Gastrocnemius medialis (tissue), 4 donors: ENCODE measurements at places on chromosomes 12 and 14. TPM values are rescaled to one million over a fixed set of nuclear protein-coding genes. Genes with fewer than 3 reads are reported as not detected.

Gene RNASE1
- 198 TPM for total RNA-seq

GRCh38 chr14:73739174-73739898 is 25.2 kb upstream of the PNMA1 start:
- H3K27ac ChIP-seq = peak overlapping the region; percentile 79
- H3K27me3 ChIP-seq = no peaks in the 10 kb centered on the region
- H3K4me1 ChIP-seq = peaks cover 61% of the 10 kb centered on the region
- no peak overlapping the region for H3K4me3 ChIP-seq
- no peaks in the 10 kb centered on the region for H3K36me3 ChIP-seq
- no peak for DNase-seq

DNA sequence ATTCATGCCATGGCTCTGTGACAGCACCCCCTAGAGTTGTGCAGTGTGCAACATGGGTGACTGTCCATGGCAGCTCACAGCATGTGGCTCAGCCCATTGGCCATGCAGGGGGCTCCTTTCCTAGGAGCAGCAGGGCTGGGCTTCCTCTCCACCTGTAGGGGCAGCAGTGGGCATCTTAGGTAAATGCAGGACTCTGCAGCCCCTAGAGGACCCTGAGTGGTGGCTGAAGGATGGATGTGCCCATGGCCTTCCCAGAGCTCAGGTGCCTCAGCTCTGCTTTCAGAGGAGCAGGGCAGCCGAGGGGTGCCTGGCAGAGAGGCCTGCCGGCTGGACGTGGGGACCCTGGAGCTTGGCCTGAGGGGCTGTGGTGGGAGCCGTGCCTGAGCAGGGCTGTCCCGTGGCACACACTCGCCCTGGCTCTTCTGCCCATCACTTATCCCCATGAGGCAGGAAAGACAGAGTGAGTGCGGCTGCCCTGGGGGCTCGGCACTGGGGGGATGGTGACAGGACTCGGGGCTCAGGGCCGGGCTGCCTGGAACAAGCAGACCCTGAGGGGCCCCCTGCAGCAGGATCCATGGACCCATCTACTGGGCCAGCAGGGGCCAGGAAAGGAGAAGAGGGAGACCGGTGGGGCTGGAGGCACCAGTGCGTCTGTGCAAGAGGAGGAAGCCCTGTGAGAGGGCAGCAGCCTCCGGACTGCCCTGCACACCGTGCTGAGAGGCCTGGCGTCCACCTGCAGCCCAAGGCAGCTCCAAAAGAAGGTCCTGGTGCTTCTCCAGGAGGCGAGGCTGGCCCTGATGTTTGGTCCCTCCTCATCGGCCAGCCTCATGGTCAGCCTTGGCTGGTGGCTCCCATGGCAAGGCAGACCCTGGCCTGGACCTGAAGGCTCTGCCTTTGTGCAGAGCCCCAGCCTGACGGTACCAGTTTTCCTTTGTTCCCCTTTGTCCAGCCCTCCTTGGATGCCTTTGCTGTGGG is 7.6 kb downstream of the ADSS1 start:
- no peak for DNase-seq
- H3K4me3 ChIP-seq = no peak overlapping the region
- peak overlapping the region; percentile 91 for H3K27ac ChIP-seq
- no peaks in the 10 kb centered on the region for H3K27me3 ChIP-seq
- H3K4me1 ChIP-seq = peaks cover 89% of the 10 kb centered on the region

- H3K27me3 ChIP-seq = no peaks in the 10 kb centered on the region
- H3K4me1 ChIP-seq = no peaks in the 10 kb centered on the region
- no peak overlapping the region for H3K27ac ChIP-seq
- no peak overlapping the region for H3K4me3 ChIP-seq
- DNase-seq = no peak
These were observed 696.6 kb downstream of the DIO2 start for GRCh38 chr14:79514700-79515099.

GRCh38 chr14:40859055-40859454 is 747.6 kb upstream of the LRFN5 start:
- H3K27ac ChIP-seq = no peak overlapping the region
- no peaks in the 10 kb centered on the region for H3K27me3 ChIP-seq
- no peak for DNase-seq
- H3K4me1 ChIP-seq = no peaks in the 10 kb centered on the region
